ENCODE measurements at places on chromosomes 13 and 19.

DNA sequence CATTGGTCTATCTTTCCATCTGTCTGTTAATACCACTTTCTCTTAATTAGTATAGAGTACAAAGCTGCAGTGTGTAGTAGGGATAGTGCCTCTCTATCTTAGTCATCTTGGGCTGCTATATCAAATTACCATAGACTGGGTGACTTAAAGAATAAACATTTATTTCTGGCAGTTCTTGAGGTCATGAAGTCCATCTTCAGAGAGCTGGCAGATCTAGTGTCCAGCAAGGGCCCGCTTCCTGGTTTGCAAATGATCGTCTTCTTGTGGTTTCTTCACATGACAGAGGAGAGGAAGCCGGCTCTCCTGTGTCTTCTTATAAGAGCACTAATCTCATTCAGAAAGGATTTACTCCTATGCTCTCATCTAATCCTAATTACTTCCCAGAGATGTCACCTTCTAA, 6.1 kb downstream of the ZNF700 start:
- DNase-seq: no peak

DNA sequence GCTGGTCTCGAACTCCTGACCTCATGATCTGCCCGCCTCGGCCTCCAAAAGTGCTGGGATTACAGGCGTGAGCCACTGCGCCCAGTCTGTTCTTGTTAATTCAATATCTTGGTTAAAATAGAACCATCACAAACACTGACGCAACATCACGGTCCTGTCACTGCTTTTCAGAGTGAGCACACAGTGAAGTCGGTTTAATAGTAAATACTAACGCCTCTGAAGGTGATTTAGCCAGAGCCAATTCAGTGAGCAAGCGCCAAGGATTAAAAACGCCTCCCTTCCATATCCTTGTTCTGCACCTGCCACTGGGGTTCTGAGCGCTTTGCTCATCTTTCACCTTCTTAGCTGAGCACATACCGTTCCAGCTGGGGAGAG, 30.3 kb downstream of the LAMP1 start:
- no peak for DNase-seq

DNA sequence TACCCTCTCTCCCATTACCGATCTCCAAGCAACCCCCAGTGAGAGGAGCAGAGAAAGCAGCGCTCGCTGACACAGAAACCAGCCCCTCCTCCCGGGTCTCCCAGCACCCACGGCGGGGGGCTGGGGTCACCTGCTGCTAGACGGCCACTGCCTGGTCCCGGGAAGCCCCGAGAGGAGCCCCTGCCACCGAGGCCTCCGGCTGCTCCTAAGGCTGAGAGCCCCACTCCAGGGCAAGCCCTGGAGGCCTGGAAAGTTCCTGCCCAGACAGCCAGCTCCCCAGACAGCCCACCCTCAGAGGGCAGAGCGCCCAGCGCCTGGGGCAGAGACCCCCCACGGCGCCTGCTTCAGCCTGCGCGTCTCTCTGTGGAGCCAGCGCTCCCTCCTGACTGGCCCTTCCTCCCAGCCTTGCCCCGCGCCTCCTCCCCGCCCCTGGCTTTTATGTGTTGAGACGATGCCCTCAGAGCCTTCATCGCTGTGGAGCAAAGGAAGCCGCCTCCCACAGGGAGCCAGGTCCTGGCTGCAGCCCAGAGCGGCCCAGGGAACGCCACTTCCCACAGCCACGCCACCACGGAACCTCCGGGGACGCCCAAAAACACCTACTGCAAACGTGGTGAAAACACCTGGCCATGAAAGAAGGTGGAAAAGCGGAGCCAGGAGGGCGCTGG, 51.1 kb downstream of the MLLT1 start:
- no peak for DNase-seq

DNA sequence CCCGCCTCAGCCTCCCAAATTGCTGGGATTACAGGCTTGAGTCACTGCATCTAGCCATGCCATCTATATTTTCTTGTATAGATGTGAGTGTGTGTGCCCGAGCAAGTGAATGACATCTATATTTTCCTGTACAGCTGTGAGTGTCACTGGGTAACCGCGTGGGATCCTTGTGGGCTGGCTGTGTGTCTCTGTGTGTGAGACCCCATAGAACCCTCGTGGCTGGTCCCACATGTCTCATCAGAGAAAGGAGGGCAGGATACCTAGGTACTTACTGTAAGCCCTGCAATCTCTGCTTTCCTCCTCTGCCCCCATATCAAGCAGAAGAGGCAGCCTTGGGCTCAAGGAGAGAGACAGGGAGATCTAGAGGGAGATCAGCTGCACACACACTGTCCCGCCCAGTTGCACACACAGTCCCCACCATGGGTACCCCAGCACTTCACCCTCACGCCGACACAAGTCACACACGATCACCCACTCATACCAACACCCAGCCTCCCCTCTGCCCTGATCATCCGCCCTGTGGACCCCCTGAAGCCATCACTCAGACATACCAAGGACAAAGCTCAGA, 655 bp downstream of the DENND1C start:
- no peak for DNase-seq
